ENCODE measurements at places on chromosomes 2 and 18.

DNA sequence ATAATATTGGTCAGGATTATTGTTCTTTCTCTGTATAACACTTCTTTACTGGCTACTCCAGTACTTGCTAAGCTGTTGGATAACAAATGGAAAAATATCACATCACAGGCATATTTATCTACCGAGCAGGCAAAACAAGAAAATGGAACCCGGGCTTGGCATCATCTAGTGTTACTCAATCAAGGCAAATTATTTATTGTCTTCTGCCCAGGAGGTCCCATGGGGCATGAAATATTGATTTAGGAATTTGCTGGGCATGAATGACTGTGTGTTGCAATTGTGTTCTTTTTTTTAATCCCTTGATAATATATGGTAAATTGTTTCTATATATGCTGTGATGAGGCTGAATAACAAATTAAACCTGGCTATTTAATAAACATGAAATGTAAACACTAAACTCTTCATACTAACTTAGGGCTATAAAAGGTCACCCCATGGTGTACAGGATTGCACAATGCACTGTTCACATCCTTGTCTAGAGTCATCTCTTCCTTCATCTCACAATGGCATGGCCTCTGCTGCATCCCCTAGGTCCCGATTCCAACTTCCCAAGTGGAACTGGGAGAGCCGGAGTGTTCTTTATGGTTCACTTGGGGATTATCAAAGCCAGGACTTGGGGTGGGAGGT lies 2.2 kb upstream of the PARD3B start:
- no peak for DNase-seq

- peak; percentile 11 for DNase-seq
Measured at GRCh38 chr2:105541189-105542050, 142.6 kb upstream of the FHL2 start.

GRCh38 chr2:13651684-13652131 lies 935.0 kb downstream of the TRIB2 start:
- DNase-seq, result no peak

GRCh38 chr2:236555481-236555880 lies 14.1 kb upstream of the ACKR3 start:
- no peak for DNase-seq

GRCh38 chr2:136433261-136433660 lies 315.3 kb upstream of the CXCR4 start:
- no peak for DNase-seq

- no peak for DNase-seq
Measured at GRCh38 chr2:26687328-26687727, 5.2 kb upstream of the KCNK3 start.

GRCh38 chr2:32931519-32931918 lies 15.2 kb upstream of the LTBP1 start:
- no peak for DNase-seq

DNA sequence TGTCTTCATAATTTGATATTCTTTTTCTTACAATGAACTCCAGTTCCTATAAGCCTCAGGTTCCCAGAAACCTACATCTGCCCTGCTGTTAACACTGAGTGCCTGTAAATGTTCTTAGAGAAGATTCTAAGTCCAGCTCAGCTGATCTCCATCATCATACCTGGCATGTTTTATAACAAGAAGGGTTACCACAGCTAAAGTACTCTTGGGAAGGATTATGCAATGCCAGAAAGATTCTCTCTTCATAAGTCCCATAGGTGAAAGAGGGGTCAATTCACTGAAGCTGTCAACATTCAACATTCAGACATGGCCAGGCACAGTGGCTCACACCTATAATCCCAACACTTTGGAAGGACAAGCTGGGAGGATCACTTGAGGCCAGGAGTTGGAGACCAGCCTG lies 31.3 kb upstream of the PTPN4 start:
- no peak for DNase-seq

- peak; percentile 1 for DNase-seq
Measured at GRCh38 chr2:67290451-67291290, 106.5 kb upstream of the ETAA1 start.

- DNase-seq, result no peak
Measured at GRCh38 chr2:11017921-11018320, 106.2 kb downstream of the KCNF1 start.

- no peak for DNase-seq
Measured at GRCh38 chr2:142291969-142292368, 161.2 kb upstream of the LRP1B start.

DNA sequence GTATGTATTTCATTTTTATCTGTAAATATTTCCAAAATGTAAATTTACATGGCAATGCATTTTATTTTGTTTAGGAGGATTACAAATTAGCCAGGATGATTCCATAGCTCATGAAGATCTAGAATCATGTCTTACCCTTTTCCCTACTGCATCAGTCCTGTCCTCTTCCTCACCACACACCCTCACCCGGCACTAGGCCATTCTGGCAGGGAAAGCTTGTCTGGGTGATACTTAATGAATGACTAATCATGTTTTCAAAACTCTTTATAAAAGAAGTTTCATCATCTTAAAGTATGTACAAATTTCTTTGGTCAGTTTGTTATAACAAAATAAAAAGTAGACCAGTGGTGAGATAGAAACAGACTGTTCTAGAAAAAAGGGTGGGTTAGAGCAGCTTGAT lies 283.3 kb upstream of the VWC2L start:
- DNase-seq, result no peak

DNA sequence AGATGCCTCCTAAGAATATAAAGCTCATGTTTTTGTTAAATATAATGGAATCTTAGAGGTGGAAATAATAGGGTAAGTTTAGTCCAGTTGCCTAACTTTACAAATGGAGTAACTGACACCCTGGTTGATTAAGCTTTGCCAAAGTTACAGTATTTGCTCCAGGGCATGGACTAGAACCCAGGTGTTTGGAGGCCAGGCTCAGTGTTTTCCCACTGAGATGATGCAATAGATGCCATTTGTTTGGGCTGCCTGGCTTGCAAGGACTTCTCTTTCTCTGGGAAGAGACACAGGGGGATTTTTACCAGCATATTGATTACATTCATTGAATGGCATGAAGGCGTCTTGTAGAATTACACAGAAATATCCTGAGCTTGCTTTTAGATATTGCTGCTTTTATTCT lies 397.8 kb downstream of the SLC4A3 start:
- no peak for DNase-seq

DNA sequence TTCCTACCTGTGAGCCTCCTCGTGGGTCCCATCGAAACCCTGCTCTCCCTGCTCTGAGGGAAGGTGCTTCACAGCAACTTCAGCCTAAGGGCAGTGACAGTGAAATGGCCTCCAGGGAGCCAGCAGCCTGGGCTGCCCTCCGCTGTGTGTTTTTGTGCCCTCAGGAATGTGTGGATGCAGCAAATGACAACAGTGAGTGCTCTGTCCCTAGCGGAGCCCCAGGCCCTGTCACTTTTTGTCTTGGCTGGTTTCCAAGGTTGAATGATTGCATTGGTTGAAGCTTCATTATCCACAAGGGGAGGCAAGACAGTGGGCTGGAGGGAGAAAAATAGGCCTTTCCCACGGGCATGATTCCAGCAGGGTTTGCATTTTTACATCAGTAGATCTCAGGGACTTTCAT lies 42.9 kb downstream of the STON1 start:
- no peak for DNase-seq

GRCh38 chr2:99651930-99652670 lies 162.3 kb upstream of the REV1 start:
- DNase-seq, result no peak

DNA sequence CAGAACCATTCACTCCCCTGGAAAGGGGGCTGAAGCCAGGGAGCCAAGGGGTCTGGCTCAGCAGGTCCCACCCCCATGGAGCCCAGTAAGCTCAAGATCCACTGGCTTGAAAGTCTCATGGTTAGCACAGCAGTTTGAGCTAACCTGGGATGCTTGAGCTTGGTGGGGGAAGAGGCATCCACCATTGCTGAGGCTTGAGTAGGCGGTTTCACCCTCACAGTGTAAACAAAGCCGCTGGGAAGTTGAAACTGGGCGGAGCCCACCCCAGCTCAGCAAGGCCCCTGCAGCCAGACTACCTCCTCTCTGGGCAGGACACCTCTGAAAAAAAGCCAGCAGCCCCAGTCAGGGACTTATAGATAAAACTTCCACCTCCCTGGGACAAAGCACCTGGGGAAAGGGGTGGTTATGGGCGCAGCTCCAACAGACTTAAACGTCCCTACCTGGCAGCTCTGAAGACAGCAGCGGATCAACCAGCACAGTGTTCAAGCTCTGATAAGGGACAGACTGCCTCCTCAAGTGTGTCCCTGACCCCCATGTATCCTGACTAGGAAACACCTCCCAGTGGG lies 14.7 kb upstream of the TTC32 start:
- no peak for DNase-seq

DNA sequence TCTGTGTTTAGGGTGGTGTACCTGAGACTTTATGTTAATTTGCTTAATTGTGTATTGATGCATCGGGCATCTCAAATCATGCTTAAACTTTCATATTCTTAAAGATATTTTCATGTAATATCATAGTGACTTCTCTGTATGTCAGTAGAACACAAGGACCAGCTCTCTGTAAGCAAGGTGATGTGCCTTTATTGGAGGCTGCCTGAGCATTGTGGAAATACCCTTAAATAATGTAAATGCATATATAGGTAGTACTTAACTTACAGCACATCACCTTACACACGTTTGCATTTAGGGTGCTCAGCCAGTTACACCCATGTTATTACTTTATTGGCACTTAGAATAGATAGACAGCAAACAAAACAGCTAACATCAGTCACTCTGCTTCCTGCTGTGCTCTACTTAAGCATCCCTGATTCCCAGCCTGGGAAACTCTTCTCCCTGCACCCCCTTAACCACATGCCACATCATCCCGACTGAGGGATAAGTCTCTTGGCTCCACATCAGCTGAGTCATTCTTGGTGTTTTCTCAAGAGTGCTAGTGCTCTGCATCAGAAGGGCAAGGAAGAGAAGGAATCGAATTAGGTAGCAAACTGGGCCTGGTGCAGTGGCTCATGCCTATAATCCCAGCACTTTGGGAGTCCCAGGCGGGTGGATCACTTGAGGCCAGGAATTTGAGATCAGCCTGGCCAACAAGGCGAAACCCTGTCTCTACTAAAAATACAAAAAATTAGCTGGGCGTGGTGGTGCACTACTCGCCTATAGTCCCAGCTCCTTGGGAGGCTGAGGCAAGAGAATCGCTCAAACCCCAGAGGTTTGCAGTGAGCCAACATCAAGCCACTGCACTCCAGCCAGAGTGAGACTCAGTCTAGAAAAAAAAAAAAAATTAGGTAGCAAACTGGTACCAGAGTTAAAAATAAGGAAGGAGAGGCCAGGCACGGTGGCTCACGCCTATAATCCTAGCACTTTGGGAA lies 108.7 kb downstream of the MAP3K20 start:
- DNase-seq, result peak; percentile 90

Measured in RKO (cell line).